ENCODE measurements at places on chromosomes 16 and 17.

GRCh38 chr17:78974635-78975591, 4.8 kb downstream of the LGALS3BP start:
- no peak for DNase-seq

GRCh38 chr16:67299269-67299668, 19.9 kb downstream of the PLEKHG4 start:
- DNase-seq: no peak

GRCh38 chr17:47708312-47708863, 14.4 kb downstream of the TBKBP1 start:
- DNase-seq: no peak

- DNase-seq: no peak
Observed at GRCh38 chr16:88459366-88460073, 6.4 kb downstream of the ZFPM1 start.

- no peak for DNase-seq
Observed at GRCh38 chr17:78709119-78709681, 72.9 kb downstream of the CYTH1 start.

- peak; percentile 33 for DNase-seq
Observed at GRCh38 chr16:57185446-57185944, 344 bp downstream of the PSME3IP1 start.

- no peak for DNase-seq
Observed at GRCh38 chr16:14672403-14672971, 21.6 kb downstream of the PLA2G10 start.
